EH (cell line): ENCODE measurements at places on chromosomes 6 and 20.

DNA sequence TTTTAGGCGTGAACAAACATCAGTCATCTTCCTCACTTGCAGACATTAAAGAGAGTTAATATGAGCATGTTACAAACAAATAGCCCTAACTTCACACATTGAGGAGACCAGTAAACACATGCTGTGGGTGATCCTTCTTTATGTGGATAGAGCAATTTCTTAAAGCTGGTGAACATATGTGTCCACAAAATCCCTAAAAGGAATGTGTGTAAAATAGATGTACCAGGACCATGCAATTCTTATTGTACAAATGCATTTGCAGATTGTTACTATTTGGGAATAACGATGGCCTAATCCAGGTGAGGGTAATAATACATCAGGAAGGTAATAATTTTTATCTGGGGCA is 228.9 kb downstream of the ALDH8A1 start:
- DNase-seq, result peak; percentile 38

GRCh38 chr20:57212534-57213276 is 53.7 kb downstream of the BMP7 start:
- peak; percentile 87 for DNase-seq

GRCh38 chr20:43984587-43984986 is 69.9 kb downstream of the TOX2 start:
- no peak for DNase-seq

DNA sequence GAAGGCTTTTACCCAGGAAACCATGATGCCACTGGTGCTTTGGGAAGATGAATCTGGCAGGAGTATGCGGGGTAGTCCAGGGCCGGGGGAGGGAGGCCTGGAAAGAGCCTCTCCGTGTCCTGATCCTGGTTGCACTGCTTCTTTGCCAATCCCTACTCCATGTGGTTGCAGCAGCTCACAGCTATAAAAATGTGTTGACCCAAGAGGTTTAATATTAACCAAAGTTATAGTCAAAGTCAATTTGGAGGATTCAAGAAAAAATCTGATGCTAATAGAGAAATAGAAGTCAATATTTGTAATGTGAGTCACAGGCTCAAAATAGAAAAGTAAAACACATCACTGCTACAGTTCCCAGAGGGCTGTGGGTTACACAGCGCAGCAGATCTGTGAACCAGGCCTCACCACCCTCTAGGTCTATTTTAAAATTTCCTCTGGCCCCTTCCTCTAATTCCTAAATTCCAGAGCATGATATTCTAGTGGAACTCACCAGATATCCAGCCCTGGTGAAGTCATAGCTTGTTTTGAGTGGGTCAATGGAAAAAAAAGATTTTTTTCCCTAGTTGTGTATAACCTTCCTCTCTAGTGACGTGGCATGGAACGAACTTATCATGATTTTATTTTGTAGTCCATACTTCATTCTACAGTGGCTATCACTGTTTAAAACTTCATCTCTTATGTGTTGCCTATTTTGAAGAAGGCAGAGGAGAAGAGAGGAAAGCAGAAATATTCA is 63.2 kb upstream of the BMP2 start:
- peak; percentile 90 for DNase-seq

- peak; percentile 51 for DNase-seq
These were observed 405 bp upstream of the RNF182 start for GRCh38 chr6:13924146-13924948.

- no peak for DNase-seq
These were observed 9.2 kb downstream of the CEP57L1 start for GRCh38 chr6:109104512-109104911.

GRCh38 chr6:157877573-157878438 is 54.8 kb downstream of the SNX9 start:
- no peak for DNase-seq

- no peak for DNase-seq
These were observed 2.9 kb downstream of the FBXO30 start for GRCh38 chr6:145811741-145812140.
